ENCODE measurements at places on chromosomes 6 and 20.
A peak's percentile ranks its signal among the peaks of the same experiment; 100 is the strongest.

- DNase-seq = no peak
Measured at GRCh38 chr20:51595744-51596143, 53.2 kb upstream of the NFATC2 start.

GRCh38 chr6:37514837-37515236 is 15.1 kb upstream of the CCDC167 start:
- DNase-seq = no peak

DNA sequence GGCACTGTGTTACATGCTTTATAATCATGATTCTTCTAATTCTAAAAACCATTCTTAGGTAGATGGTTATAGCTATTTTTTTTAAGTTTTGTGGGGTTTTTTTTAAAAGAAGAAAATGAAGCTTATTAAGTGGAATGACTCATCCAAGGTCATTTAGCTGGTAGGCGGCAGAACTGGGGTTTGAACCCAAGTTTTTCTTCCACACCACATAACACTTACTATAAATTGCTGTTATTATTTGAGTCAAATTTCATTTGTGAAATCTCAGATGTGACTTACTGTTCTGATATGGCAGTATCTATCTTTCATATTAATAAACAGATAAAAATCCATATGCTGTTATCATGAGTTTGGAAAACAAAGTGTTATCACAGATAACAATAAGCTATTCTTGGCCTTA is 10.4 kb upstream of the COL10A1 start:
- no peak for DNase-seq

- DNase-seq = no peak
Measured at GRCh38 chr6:130368576-130368975, 2.8 kb downstream of the TMEM200A start.

GRCh38 chr6:50691814-50692495 is 21.4 kb upstream of the TFAP2D start:
- DNase-seq = no peak

GRCh38 chr6:117169064-117169665 is 96.2 kb upstream of the VGLL2 start:
- no peak for DNase-seq

GRCh38 chr6:149026530-149026942 is 279.7 kb downstream of the UST start:
- DNase-seq = peak; percentile 42

GRCh38 chr6:101393251-101393828 is at the start of gene GRIK2:
Gene GRIK2, plus strand, starts transcription at chr6:101393708.
- DNase-seq = no peak
